ENCODE measurements at places on chromosomes 5 and 9.

DNA sequence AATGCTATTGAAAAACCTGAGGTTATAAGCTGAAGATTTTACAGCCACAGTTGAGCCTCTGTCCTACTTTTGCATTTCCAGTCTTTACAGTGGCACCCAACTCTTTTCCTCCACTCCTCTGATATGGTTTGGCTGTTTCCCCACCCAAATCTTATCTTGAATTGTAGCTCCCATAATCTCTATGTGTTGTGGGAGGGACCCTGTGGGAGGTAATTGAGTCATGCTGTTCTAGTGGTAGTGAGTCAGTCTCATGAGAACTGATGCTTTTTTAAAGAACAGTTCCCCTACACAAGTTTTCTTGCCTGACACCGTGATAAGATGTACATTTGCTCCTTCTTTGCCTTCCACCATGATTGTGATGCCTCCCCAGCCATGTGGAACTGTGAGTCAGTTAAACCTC is 646.1 kb upstream of the SEMA6A start:
- DNase-seq = no peak

GRCh38 chr5:81768935-81769452 is 18.1 kb upstream of the SSBP2 start:
- DNase-seq = no peak

DNA sequence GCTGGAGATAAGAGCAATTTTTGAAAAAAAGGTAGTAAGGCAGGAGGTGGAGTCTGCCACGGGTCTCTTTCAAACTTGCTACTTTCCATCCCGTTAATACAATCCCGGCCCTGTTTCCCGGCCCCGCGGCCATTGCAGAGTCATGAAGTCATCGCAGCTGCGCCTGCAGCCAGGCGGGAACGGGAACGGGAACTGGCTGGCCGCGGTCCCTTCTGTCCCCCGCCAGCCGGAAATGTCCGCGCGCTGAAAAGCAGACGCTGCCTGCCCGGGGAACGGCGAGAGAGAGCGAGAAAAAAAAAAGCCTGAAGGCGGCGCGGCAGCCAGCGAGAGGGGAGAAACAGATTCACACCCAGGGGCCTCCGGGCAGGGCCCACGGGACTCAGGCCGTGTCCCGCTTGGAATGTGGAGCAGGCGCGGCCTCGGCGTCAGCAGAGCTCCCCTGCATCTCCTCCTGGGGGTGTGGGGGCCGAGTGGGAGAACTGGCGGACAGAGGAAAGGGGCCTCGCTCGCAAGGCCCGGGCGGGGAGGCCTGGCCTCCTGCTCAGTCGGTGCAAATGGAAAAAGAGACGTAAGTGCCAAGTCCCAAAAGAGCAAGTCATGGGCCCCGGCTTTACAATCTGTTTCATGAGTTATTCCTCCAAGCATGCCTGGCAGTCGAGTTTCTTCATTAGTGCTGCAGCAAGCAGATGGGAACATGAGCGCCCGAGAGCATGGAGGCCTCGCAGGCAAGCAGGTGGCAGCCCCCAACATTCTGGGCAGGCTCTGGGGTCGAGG is 201.2 kb upstream of the GAS1 start:
- peak; percentile 46 for DNase-seq

DNA sequence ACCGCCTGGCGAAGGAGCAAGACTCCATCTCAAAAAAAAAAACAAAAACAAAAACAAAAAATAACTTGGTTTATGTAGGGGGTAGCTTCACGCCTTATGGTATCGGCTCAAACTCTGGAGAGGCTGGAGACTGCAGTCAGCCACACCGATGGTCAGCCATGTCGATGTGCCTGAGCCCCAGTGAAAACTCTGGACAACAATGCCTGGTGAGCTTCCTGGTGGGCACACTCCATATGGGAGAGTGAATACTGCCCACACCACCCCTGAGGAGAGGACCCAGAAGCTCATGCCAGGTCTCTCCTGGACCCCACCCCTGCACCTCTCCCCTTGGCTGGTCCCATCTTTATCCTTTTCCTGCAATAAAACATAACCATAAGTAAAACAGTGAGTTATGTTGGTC is 19.6 kb downstream of the IPPK start:
- peak; percentile 8 for DNase-seq

DNA sequence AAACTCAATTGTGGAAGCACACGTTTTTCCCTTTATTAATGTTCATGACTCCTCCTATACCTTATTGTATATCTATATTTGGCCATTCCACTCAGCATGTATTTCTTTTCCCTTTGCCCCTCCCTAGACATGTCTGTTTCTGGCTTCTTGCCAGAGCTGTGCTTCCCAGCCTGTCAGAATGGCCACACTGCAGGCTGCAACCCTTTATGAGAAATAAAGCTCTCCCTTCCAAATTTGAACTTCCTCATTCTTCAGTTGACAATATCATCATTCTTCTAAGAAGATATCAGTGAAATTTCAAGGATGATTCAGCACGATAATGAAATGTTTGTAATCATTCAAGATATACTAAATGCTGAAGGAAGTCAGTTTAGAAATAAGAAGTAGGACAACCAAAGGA is 107.6 kb upstream of the PRSS3 start:
- DNase-seq = no peak

DNA sequence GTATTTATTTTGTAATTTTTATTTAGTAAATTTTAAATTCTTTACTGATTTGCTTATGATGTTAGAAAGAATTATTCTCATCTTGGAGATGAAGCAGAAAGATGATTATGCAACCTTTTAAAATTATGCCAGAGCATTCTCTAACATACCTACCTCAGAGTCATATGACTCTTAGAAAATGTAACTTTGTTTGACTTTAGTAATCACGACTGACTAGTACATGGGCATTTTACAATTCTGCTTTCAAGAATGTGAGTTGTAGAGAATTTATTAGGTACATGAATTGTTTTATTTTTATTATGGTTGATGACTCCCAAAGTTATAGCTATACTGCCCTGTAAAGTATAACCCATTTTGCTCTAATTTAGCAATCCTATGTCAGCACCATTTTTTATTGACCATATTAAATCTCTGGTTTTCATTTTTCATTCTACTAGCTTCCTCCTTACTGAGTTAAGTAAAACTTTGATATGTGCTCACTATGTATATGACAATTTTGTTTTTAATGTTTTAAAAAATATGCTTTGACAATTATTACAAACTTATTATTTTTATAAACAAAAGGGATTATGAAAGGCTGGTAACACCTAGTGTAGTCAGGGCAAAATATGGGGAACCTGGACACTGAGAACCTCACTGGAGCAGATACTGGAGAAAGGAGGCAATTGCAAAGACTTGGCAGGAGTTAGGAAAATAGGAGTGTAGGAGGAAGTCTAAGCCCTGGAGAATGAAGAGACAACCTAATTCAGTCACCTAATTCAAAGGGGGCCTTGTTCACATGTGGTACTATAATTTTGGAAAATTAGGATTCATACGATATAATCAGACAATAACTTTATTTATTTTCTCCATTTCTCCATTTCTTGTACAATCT is 249.7 kb upstream of the DAB2 start:
- DNase-seq = no peak

DNA sequence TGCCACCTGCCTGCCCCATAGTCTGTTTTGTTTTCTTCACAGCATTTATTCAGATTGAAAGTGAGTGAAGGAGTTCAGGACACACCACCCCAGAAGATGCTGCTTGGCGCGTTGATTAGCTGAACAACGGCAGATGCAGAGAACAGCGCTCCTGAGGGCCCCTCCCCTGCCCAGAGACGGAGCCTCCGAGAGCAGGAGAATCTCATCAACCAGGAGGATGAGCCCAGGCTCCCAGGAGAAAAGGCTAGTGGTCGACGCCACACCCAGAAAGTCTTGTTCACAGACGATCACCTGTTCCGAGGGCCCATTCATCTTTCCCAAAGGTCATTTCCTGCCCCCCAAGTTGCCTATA is 180.4 kb upstream of the PPP1R26 start:
- DNase-seq = no peak

- no peak for DNase-seq
Measured at GRCh38 chr5:133106761-133107572, 55.2 kb downstream of the HSPA4 start.

DNA sequence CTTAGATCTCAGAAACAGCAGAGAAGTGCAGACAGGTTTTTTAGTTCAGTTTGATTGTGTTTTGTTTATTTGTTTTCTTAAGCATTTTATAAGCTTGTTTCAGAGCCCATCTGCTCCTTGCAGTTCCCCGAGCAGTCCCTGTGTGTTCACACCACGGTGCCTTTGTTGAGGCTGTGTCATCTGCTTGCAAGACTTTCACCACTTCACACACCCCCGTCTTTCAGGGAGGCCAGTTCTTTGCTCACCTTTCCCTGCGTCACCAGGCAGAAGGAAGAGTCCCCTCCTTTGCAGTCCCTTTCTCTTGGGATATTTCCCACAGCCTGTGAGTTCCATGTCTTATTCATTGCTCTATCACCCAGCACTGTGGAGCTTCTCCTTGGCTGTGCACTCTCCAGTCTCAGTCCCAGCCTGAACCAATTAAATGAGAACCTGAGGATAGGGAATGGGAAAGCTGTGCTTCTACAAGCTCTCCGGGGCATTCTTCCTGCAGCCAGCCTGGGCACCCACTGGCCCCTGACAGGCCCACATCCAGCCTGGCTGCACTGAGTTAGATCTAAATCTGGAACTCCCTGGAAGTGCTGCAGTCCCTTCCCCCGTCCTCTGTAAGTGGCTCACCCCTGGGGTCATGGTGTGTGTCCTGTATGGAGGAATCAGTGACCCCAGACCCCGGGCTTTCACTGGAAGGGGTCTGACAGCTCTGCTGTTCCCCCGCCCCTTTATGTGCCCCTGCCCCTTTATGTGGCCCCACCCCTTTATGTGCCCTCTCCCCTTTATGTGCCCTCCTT is 5.5 kb downstream of the MVB12B start:
- DNase-seq = no peak

- DNase-seq = no peak
Measured at GRCh38 chr5:115961381-115962238, 665 bp upstream of the LVRN start.

DNA sequence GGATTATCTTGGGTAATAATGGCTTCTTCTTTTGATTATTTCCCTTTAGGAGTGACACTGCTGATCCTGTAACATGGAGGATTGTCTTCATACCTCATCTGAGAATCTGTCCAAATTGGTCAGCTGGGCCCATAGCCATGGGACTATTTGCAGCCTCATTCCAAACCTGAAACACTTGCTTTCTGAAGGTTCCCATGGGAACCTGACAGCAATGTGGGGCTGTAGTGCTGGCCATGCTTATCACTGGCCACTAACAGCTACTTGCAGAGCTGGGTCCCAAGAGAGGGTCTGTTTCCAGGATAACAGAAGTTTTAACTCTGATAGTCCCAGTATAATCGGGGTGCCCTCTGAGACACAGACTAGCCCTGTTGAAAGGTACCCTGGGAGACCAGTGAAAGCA is 87.4 kb downstream of the KIAA1958 start:
- no peak for DNase-seq

DNA sequence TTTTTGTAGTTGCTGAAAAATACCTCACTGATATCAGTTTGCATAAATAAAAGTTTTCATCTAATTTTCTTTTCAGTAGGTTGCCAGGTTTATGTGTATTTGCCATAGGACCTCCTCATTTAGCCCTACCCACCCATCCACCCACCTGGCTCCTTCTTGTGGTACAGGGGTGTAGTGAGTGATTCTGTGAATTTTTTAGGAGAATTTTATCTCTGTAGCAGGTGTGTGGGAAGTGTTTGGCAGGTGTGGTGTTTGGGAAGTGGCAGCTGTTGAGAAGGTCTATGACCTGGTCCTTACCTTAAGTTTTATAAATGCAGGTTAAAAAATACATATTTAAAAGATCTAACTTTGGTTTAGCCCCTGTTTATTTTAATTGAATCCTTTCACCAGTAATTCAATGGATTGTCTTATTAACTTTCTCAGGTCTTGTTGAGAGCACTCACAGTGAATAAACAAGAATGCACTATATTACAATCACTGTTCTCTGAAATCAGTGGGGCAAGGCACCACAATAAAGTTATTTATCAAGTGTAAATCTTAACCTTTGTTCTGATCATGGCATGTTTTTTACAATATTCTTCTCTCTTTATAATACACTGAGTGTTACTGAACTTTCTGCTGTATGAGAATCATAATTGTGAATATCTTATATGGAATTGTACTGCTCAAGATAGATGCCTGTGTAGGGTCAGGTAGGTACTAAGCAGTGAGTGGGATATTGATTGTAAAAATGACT is 189.1 kb downstream of the WDR70 start:
- no peak for DNase-seq

DNA sequence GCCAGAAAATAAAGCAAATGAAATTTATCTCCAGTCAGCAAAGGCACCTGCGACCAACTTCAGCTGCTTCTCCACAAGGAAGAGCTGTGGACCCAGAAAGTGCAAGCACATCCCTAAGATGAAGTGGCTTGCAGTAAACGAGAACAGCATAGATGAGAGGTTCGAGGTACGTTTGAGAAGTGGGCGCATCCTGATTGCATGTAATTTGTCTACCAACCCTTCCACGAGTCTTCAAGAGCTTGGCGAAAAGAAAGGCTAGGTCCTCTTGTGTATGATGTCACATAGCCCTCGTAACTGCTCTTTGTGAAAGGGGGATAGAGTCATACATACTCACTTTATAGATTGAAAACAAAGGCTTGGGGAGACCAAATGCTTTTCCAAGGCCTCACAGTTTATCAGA is 6.0 kb upstream of the LCP2 start:
- no peak for DNase-seq

- no peak for DNase-seq
Measured at GRCh38 chr5:5320062-5320805, 102.2 kb upstream of the ICE1 start.

GRCh38 chr9:128628471-128629048 is 28.1 kb downstream of the DYNC2I2 start:
- DNase-seq = no peak

DNA sequence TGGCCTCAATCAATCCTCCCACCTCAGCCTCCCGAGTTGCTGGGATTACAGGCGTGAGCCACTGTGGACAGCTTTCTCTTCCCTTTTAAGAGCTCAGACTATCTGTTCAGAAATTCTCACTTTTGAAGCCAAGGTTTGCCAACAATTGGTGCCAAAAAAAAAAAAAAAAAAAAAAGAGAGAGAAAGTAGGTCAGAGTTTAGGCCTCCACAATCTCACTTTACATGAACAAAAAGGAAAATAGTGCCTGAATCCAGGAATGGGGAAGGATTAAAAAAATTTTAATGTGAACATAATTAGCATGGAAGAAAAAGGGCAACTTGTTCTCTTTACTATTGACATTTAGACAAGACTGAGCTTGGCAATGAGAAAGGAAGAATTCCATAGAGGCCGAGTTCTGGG is 94.1 kb downstream of the NSG2 start:
- DNase-seq = no peak

- no peak for DNase-seq
Measured at GRCh38 chr9:16879416-16879815, 8.9 kb upstream of the BNC2 start.

- peak; percentile 59 for DNase-seq
Measured at GRCh38 chr5:57302164-57302563, 128.3 kb downstream of the GPBP1 start.

GRCh38 chr5:73434461-73434860 is 14.1 kb downstream of the FOXD1 start:
- DNase-seq = no peak

- no peak for DNase-seq
Measured at GRCh38 chr5:143349177-143349576, 54.3 kb downstream of the NR3C1 start.
